H7 (cell line): ENCODE measurements at places on chromosomes 1 and 21.
A peak's percentile ranks its signal among the peaks of the same experiment; 100 is the strongest.

GRCh38 chr1:240611228-240611618 is 732 bp downstream of the GREM2 start:
- no peak for DNase-seq

DNA sequence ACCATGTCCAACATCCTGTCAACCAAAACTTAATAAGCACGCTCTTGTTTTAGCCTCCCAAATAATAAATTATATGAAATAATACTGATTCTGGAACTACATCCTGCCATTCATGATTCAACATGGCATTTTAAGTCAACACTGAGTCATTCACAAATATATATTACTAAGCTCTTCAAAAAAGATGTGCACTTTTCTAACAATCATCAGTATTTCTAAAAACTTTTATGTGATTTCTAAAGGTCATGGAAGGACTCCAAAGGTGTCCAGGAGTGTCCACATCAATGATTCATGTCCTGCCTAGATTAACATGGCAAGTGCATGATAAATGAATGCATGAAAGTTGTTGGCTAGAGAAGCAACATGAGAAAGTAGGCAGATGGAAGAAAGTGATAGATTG is 51.6 kb downstream of the NEGR1 start:
- DNase-seq, result no peak

GRCh38 chr1:95007687-95008086 is 65.1 kb downstream of the ALG14 start:
- no peak for DNase-seq

DNA sequence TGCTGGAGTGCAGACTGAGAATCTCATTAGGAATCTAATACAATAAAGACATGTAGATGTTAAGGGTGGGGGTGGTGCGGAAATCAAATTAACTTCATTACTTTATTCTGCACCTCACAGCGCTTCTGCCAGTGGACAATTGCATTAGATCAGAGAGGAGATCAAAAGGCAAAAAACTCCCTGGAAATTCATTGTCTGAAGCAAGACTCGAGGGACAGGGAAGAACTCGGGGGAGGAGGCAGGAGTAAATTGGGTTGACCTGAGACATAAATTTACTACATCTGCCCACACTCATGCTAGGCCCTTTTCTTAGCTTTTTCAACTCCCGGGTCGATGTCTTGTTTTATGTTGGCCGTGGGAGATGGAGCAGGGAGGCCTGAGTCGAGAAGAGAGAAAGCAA is 315.4 kb downstream of the SPATA17 start:
- no peak for DNase-seq

DNA sequence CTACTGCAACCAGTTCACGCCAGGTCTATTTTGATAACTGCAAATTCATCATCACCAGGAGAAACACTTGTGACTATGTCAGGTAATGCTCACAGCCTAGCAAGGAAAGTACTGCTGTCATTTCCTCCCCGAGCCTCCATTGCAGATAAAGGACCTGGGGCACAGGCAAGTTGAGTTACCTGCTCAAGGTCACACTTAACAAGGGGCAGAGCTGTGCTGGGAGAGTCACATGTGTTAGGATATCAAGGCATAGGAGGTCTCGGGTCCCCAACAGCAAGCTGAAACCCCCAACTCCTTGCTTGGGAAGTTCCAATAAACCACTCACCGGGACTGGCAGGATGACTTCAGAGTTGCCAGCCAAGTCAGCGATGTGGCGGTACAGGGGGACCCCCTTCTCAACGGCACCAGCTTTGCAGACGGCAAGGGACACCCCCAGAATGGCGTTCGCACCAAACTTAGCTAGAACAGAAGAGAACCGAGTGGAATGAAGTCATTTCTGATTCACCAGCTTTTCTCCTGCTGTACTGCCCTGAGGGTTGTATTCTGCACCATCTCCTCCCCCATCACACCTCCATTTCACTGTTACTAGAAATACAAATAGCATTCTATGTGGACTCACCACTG is 11.6 kb downstream of the ENO1 start:
- no peak for DNase-seq

DNA sequence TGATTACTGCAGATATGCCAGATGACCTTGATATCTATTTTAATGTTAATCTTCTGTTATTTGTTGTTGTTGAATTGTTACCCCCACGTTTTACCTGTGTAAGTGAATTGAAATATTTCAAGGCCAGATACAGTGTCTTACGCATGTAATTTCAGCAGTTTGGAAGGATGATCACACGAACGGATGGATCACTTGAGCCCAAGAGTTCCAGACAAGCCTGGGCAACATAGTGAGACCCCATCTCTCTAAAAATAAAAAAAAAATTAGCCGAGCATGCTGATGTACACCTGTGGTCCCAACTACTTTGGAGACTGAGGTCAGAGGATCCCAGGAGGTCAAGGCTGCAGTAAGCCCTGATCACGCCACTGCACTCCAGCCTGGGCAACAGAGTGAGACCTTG is 32.2 kb downstream of the SDCCAG8 start:
- no peak for DNase-seq

GRCh38 chr1:153728305-153729066 is 636 bp downstream of the INTS3 start:
- peak; percentile 84 for DNase-seq

- peak; percentile 86 for DNase-seq
These were observed 241.8 kb downstream of the TRABD2B start for GRCh38 chr1:47755101-47755990.

GRCh38 chr1:226209307-226210059 is 14.0 kb upstream of the MIXL1 start:
- no peak for DNase-seq

- no peak for DNase-seq
These were observed 69.9 kb downstream of the ZC3H11B start for GRCh38 chr1:219542828-219543518.

DNA sequence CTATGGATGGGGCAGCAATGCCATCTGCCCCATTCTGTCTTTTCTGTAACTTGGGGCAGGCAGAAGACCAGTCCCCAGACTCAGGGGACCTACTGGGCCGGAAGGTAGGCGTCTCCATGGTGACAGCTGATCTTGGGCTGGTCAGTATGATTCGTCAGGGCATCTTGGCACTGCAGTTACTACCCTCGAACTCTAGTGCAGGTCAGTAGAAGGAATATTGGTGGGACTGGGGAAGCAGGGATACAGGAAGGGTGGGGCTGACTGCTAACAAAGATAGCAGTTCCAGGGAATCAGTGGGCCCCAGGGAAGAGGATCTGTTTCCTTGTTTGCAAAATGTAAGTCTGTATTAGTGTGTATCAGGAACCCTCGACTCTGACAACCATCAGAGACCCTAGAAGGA is 26.2 kb downstream of the SZT2 start:
- no peak for DNase-seq

DNA sequence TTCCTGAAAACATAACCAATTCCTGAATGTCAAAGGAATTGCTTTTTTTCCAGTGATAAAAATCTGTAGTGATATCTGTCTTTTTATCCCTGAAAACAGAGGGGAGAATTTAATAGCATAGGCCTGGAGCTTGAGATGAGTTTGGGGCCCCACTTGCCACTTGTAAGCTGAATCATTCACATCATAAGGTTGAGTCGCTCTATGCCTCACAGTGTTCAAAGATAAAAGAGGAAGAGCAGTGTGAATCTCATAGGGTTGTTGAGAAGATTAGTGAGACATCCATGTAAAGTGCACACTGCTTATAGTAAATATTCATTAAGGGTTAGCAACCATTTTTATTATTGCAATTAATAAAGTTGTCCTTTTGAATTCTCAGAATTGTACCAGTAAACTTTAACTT is 271.3 kb downstream of the DNM3 start:
- no peak for DNase-seq

DNA sequence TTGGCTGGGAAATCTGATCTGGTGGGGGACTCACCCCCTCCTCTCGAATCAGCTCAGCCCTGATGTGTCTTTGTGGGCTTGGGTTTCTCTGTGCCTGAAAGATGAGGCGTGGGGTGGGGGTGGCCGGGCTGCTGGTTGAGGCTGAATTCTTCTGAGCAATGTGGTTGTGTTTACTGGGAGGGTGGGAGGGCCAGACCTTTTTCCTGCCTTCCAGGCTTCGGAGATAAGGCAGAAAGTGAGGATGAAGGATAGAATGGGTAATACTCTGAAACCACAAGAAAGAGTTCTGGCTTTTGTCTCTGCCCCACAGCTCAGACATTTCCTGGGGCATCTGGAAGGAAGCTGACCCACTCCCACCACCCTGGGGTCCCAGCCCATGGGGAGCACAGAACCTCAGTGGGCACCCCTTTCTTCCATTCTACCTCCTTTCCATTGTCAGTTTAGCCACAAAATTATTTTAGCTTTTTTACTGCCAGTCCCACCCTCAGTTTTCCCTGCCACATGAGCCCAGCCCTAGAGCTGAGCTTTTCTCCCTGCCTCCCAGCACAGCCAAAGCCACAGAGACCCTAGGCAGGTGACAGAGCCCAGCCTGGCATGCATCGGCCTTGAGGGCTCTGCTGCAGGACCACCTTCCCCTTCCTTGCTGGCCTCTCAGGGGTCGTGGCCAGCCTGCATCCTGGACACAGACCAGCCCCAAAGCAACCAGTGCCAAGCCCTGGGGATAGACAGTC is 11.2 kb downstream of the ALX3 start:
- no peak for DNase-seq

- DNase-seq, result peak; percentile 75
These were observed 10.0 kb downstream of the YBEY start for GRCh38 chr21:46295996-46296752.

DNA sequence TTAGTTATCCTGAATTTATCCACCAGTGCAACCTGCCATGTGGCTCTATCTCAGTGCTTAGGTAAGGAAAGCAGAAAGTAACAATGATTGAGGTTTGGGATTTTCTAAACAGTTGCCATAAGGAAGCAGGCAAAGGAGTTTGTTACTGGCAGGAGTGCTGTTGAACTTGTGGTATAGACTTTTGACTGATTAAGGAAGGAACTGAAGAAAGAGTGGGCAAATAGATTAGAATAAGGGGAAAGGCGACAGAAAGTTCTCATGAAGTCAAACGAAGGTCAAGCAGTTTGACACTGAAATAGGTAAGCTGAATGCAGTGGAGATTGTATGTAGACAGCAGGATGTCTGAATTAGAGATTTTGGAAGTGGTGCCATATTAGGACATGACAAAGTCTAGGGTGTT is 24.2 kb upstream of the CR2 start:
- no peak for DNase-seq

DNA sequence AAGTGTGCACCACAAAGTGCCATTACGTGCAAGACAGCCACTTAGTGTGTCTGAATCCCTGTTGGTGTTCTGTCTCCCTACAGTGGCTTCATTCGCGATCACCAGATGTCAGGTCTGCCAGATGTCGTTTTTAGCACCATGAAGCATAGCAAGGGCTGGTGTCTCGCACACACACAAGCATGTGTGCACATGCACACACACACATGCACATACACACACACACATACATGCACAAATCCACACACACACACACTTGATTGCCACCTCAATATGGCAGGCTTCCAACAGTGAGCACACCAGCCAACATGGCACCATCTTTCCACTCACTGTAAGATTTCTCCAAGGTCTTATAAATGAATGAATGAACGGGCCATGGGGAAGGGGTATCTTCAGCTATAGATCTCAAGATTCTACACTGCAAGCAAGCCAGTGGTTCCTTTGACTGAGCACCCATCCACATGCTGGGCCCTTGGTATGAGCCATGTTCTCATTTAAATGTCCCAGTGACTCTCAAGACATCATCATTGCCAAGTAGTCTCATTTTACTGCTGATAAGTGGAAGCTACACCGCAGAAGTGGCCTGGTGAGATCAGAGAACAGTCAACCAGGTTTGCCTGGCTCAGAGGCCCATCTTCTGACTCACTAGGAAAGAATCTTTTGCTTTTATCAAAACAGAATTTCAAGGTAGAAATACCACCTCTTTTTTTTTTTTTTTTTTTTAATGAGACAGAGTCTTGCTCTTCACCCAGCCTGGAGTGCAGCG is 84.9 kb downstream of the SIM2 start:
- no peak for DNase-seq

GRCh38 chr1:31669786-31670592 is 25.3 kb upstream of the PEF1 start:
- peak; percentile 78 for DNase-seq

- DNase-seq, result no peak
These were observed 110.9 kb upstream of the CYYR1 start for GRCh38 chr21:26683996-26684395.

GRCh38 chr1:166221316-166221715 is 54.5 kb upstream of the FAM78B start:
- DNase-seq, result no peak

- DNase-seq, result no peak
These were observed 4.9 kb downstream of the CACHD1 start for GRCh38 chr1:64474665-64475439.
